Stimulated activated CD4-positive, alpha-beta T cell treated with anti-CD3 and anti-CD28 coated beads, TNF-alpha, amount 100 ng/mL, for 4 hours (primary cell): ENCODE measurements at places on chromosomes 5 and 9.

GRCh38 chr5:154576429-154576806 is 98.4 kb upstream of the HAND1 start:
- no peak for DNase-seq

- peak; percentile 65 for DNase-seq
These were observed 7.3 kb upstream of the C5orf58 start for GRCh38 chr5:170225326-170226128.

DNA sequence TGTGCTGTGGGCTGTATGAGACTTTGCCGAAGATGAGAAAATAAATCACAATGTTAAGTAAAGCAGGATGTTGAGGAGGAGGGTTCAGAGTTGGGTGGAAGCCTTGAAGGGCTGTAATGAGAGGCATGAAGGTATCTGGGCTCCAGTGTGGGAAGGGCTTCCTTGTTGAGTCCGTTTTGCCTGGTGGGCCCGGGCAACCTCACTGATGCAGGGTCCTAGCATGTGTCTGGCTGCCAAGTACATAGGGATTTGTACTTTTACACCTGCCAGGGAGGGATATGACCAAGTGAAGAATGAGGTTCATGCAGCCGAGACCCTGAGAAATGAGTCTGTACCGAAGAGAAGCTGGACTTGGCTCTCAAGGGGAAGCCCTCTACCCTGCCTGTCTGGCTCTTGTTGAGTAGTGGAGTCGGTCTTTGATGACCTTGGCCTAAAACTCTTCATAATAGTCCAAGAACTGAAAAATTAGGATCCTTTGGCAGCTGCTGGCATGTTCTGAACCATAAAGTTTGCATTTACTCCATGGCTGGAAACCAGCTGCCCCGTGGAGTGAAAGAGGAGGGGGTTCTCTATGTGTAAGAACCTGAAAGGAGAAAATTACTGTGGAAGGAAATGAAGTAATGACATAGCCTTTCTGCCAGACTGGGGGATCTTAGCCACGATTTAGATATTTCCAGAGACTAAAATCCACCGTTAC is 59.0 kb upstream of the DPYSL3 start:
- DNase-seq = no peak

DNA sequence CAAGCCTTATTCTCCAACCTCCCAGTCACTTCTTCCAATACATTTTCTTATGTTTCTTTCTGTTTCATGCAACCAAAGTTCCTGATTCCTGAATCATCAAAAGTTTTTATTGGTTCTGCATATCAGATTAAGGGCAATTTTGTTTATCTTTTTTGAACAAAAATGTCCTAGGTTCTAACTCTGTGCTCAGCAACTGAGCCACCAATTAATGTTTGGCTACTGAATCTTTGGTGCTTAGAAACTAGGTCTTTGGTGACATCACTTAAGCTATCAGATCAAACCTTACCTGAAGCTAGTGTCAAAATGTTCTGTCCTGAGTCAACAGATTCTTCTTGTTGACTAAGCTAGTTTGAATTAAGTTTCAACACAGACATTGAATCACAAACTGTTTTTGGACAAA is 56.1 kb downstream of the FGF18 start:
- no peak for DNase-seq

GRCh38 chr5:132025403-132025971 is 14.0 kb upstream of the ACSL6 start:
- no peak for DNase-seq

- no peak for DNase-seq
These were observed 259.8 kb upstream of the ADAMTS16 start for GRCh38 chr5:4880304-4880741.

- DNase-seq = no peak
These were observed 48.1 kb upstream of the FCN2 start for GRCh38 chr9:134832471-134832870.

DNA sequence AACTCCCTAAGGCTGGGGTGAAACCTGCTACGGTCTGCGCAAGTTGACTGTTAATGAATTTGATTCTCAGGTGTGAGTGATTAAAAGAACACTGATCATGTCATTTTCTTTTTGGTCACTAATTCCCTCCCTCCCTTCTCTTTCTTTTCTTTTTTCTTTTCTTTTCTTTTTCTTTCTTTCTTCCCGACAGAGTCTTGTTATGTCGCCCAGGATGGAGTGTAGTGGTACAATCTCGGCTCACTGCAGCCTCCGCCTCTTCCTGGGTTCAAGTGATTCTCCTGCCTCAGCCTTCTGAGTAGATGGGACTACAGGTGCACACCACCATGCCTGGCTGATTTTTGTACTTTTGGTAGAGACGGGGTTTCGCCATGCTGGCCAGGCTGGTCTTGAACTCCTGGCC is 2.6 kb downstream of the ANXA1 start:
- no peak for DNase-seq

GRCh38 chr9:5842929-5843793 is 10.2 kb upstream of the ERMP1 start:
- DNase-seq = no peak

DNA sequence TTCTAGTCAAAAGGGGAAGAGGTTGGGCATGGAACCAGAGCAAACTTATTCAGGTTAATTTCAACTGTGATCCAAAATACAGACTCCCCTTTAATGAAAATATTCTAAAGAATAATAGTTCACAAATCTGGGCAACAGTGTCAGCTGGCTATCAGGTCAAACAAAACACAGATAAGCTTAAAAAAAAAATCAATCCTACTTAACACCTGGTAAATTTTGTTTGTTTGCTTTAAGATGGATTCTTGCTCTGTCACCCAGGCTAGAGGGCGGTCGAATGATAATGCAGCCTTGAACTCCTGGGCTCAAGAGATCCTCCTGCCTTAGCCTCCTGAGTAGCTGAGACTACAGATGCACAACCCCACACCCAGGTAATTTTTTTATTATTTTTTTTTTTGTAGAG is 89.0 kb downstream of the UBAP2 start:
- no peak for DNase-seq

GRCh38 chr5:13739479-13739878 is 205.0 kb downstream of the DNAH5 start:
- DNase-seq = no peak

- no peak for DNase-seq
These were observed 1.4 kb downstream of the SPINK1 start for GRCh38 chr5:147830035-147830434.

DNA sequence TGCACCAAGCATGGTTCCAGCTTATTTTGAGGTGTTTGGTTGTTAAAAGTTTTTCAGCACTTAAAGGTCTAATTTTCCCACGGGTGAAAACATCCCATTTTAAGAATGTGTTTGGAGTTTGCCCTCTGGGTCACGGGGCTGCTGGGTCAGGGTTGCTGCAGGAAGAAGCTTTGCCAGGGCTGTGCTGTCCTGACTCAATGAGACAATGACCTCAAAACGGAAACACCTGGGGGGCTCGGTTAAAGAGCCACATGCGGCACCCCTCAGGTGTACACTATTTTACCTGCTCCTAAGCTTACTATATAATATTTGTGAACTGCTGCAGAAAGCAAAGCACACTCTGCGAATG is 27.6 kb downstream of the UBE2QL1 start:
- DNase-seq = no peak

- DNase-seq = no peak
These were observed 38.2 kb upstream of the POMT1 start for GRCh38 chr9:131464354-131465000.

GRCh38 chr5:61600945-61601511 is 269.0 kb downstream of the ZSWIM6 start:
- no peak for DNase-seq
